ENCODE measurements at places on chromosomes 11 and 22.

DNA sequence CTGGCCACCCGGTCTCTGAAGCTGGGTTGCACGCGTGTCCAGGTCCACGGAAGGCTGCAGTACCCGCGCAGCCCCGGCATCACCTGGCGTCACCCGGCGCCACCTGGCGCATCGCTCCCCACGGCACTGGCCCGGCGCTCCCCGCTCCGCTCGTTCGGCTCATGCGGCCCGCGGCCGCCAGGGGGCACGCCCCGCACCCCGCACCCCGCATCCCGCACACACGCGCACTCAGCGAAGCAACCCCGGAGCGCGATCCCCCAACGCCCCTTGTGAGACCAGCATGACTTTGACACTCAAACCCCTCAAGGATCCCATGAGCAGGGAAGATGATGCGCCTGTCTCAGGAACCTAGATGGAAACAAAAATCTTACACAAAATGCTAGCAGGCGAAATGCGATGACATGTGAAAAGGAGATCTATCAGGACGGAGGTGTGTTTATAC is 11.9 kb downstream of the B3GNT6 start:
- peak; percentile 9 for DNase-seq

GRCh38 chr11:91625495-91625894 is 599.1 kb upstream of the FAT3 start:
- DNase-seq: no peak

DNA sequence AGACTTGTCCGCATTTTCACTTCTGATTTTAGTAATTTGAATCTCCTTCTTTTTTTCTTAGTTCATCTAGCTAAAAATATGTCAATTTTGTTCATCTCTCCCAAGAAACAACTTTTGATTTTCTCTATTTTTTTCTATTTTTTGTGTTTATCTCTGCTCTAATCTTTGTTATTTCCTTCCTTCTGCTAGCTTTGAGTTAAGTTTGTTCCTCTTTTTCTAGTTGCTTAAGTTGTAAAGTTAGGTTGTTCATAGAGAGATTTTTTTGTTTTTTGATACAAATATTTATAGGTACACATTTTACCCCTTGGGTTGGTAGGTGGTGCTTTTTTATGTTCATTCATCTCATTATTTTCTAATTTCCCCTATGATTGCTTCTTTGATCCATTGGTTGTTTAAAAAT is 22.1 kb upstream of the XKR3 start:
- DNase-seq: no peak

DNA sequence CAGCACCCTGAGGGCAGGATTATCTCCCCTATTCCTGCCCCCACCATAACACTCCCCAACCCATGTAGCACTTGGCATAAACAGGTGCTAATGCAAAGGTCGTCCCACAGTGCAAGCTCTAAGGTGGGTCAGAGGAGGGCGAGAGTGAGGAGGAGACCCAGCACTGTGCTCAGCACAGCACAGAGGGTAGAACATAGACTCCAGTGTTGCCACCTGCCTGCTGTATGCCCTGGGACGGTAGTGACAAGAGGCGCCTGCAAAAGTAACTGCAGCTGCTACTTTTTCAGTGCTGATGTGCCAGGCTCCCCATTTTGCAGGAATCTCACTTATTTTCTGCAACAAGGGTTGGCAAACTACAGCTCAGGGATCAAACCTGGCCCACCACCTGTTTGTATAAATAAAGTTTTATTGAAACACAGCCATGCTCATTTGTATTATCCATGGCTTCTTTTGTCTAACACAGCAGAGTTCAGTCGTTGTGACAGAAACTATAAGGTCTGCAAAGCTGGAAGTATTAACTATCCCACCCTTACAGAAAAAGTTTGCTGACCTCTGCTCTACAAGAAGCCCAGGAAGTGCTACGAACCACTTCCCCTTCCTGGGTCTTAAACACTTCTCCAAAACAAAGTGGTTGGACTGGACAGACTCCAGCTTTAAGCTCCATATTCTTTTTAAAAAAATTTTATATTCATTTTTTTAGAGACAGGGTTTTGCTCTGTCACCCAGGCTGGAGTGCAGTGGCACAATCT is 16.9 kb upstream of the CDC42BPG start:
- DNase-seq: no peak

GRCh38 chr11:76096552-76096951 is 109.8 kb downstream of the WNT11 start:
- no peak for DNase-seq

DNA sequence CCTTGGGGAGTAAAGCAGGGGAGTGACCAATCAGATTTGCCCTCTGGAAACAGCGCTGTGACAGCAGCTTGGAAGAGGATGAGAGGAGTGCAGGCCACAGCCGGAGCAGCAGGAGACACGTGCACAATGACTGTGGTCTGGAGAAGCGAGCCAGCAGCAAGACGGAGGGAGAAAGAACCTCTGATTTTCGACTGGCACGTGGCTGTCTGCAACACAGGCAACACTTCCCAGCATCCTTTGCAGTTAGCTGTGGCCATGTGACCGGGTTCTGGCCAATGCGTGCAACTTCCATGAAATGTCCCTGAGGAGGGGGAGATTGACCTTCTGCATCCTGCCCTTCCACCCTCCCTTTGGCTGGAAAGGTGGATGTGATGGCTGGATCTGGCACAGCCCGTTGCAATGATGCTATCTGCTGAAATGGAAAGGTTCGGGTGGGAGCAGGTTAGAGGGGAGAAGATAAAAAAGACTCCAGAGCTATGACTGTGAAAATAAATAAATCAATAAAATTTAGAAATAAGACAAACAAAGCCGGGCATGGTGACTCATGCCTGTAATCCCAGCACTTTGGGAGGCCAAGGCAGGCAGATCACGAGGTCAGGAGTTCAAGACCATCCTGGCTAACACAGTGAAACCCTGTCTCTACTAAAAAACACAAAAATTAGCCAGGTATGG is 15.6 kb downstream of the PLA2G6 start:
- no peak for DNase-seq

- DNase-seq: peak; percentile 31
Measured at GRCh38 chr22:19663821-19664355, 50.4 kb upstream of the SEPTIN5 start.

GRCh38 chr11:122439866-122440810 is 215.4 kb upstream of the UBASH3B start:
- DNase-seq: peak; percentile 34

GRCh38 chr11:71399341-71399740 is 48.9 kb downstream of the DHCR7 start:
- no peak for DNase-seq

GRCh38 chr11:91763331-91763730 is 461.3 kb upstream of the FAT3 start:
- DNase-seq: no peak

GRCh38 chr11:95305705-95306104 is 74.7 kb upstream of the SESN3 start:
- no peak for DNase-seq

DNA sequence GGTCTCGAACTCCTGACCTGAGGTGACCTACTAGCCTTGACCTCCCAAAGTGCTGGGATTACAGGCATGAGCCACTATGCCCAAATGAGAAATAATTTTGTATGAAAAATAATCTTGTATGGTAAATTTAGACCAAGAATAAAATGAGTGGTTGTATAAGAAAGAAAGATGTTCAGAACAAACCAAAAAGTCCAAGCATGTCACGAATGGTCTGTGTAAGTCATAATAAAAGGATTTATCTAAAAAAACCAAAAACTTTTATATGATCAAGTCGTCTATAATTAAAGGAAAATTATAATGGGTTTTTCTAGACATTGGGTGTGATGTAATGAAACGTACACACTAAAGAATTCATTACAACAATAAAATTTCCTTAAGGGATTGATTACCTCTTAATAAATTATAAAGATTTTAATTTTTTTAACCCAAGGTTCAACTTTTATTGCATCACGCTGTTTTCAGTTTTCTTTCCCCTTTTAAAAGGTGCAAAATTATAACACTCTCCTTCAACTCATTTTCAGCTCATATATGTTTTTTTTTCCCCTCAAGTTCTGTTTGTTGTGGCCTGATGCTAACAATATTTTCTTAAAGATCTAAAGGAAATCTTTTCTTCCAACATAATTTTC is 8.9 kb upstream of the AQP11 start:
- DNase-seq: peak; percentile 35

DNA sequence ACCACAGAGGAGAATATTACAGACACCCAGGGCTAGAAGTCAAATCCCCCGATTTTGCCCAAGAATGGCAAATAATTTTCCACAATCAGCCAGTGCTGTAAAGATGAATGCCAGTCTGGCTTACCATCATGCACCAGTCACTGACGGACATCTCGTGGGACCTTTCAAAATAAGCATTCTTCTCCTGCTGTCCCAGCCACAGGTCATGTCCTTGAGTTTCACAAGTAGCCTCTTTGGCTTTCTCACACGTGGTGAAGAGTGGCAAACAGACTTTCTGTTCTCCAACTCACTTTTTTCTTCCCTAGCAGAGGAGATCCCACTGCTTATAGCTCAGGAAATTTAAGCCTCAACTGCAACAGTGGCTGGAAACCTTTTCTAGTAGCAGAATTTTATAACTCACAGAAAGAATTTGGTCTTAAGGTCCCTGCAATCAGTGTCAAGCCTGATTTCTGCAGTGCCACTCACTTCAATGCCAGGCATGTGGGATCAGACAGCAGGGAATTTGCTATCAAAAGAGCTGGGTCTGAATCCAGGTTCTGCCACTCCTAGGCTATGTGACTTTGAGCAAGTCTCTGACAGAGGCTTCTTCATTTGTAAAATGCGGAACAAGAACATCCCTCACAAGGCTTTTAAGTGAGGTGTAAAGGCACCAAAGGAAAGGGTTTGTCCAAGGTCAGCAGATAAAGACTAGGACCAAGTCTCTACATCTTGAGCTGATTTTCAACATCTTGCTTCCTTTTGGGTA is 3.6 kb downstream of the PIK3IP1 start:
- DNase-seq: no peak

DNA sequence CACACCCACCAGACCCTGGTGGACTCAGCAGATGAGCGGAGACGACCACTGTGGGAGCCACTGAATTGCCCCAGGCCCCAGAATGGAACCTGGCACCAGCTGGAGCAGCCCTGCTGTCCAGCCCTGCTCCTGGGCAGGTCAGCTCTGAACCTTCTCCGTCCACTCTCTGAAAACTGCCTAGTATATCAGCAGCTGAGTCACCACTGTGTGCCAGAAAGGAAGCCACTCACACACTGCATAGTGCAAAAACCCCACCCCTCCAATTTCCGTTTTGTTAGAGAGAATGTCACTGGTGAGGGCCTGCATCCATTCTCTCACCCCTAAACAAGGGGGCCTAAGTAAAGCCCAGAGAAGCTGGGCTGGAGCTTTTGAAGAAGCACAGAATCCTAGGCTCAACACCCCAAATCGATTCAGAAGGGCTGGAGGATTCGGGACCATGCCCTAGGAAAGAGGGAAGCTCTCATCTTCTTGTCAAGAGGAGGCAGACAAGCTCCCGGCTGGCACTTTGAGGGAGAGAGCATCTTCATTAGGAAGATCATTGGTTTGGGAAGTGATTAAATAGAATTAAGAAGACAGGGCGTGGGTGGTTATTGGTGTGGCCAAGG is 44.5 kb downstream of the GALNT18 start:
- no peak for DNase-seq

- no peak for DNase-seq
Measured at GRCh38 chr22:37026325-37026724, 6.8 kb downstream of the MPST start.

DNA sequence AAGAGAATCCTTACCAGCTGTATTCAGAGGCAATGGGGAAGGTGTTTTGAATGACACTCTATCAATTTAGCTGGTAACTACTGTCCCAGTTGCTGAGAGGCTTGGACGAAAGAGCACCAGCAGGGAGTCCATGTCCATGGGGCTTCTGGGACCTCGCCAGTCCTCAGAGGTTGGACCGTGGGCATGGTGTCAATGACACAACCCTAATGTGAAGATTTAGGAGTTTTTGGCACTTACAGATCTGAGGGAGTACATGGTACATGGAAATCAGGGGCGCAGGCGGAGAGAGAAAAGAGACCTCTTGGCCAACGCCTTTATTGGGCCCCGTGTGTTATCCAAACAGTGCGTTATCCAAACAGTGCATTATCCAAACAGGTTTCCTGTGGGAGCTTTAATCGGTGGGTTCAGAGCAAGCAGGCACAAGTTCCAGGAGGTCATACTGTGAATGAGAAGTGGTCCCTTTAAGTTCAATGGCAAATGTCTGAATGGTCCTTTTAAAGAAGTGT is 169.1 kb upstream of the B3GAT1 start:
- no peak for DNase-seq

GRCh38 chr11:79294845-79295731 is 145.7 kb downstream of the TENM4 start:
- no peak for DNase-seq

DNA sequence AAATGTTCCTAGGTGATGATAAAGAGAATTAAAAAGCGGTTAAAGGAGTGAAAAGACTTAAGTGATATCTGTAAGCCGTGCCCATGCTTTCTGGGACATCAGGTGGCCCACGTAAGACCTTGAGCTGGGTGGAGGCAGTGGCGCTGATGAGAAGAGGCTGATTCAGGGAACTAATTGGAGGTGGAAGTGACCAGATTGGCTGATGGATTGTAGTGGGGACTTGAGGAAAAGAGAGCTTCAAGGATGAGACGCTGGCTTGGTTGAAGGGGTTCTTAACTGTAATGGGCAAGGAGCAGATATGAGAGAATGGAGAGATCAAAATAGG is 69.1 kb upstream of the EP300 start:
- no peak for DNase-seq

GRCh38 chr11:122918734-122919133 is 36.2 kb downstream of the JHY start:
- no peak for DNase-seq

GRCh38 chr22:49497266-49497665 is 330.4 kb downstream of the BRD1 start:
- DNase-seq: no peak

DNA sequence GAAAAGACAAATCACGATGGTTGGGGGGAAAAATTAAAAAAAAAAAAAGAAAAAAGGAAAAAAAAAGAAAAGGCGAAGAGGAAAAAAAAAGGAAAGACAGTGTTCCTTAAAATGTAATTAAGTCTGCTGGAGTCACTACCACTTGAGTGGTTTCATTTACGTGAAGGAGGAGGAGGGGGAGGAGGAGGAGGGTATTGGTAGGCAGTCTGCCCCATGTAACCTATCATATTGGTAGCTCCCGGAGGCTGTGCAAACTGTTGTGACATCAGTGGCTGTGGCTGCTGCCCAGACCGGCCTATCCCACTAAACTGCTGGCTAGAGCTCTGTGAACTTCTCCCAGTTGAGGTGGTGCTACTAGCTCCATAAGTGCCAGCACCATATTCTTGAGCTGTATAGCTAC is 17.9 kb downstream of the KDELR3 start:
- no peak for DNase-seq

DNA sequence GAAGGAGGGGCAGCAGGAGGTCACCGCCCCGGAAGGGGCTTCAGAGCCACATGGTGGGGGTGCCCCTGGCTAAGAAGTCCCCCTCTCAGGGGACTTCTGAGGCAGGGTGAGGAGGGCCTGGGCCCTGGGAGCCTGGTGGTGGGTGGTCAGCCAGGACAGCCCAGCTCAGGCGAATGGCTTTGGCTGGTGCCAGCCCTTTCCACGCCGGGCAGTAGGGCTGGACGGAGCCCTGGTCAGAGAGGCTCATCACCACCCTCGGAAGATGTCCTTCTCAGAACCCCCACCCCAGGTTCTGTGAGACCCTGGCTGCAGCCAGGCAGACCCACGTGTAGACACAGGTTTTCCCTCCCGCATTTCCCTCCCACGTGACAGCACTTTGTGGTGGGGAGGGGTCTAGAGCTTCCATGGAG is 35.9 kb downstream of the OSBPL5 start:
- DNase-seq: no peak

All from fibroblast of skin of right quadriceps (primary cell).